ENCODE measurements at places on chromosomes 5 and 9.

- DNase-seq, result no peak
These were observed 24.2 kb downstream of the TMEM232 start for GRCh38 chr5:110702300-110702699.

- no peak for DNase-seq
These were observed 69.6 kb downstream of the ADAMTSL1 start for GRCh38 chr9:18543406-18544192.

DNA sequence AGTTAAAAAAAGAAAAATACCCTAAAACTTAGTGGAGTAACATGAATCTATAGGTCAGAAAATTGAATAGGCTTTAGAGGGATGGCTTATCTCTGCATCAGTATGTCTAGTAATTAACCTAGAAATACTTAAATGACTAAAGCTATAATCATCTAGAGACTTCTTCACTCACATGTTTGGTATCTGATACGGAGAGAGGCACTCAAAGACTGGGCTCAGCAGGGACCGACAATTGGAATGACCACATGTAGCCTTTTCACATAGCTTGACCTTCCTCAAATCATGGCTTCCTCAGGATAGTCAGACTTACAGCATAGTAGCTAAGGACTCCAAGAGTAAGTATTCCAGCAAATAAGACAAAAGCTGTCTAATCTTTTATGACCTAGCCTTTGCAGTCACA is 105.3 kb upstream of the RORB start:
- no peak for DNase-seq

DNA sequence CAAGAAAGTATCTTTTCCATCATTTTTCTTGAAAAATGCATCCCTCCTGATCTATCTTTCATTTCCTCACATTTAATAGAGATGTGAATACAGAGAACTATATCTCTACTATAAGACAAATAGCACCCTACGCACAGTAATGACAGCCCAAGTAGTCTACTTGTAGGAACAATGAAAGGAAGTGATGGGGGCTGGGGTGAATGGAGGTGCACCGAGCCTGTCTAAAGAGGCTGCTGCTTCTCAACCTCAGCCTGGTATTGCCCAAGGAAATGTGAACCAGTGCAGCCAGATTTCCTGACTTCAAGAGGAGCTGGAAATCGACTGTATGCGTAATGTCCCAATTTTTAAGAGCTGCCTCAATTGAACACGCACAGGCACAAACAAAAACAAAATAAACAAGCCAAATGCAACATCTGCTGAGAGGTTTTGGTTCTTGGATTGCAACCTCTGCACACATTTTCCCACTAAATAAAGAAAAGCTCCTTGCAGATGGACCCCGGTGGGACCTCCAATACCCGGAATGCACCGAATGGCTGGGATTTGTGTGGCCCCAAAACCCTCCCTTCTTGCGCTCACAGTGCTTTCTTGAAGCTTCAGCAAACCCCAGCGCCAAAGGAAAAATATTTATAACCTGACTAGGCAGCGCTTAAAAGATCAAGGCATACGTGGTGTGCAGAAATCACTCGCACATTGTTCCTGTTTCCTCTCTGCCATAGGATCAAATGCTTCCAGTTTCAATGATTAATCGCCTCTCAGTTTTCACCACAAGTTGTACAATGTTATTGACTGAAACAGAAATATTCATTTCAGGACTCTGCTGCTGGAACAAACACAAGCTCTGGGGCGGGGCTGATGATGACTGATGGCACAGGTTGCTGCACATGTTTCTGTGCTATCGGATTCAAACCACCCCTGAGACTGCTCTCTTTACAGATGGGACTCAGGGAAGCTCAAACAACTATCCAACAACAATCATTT is 68.3 kb downstream of the KCNIP1 start:
- DNase-seq, result no peak

DNA sequence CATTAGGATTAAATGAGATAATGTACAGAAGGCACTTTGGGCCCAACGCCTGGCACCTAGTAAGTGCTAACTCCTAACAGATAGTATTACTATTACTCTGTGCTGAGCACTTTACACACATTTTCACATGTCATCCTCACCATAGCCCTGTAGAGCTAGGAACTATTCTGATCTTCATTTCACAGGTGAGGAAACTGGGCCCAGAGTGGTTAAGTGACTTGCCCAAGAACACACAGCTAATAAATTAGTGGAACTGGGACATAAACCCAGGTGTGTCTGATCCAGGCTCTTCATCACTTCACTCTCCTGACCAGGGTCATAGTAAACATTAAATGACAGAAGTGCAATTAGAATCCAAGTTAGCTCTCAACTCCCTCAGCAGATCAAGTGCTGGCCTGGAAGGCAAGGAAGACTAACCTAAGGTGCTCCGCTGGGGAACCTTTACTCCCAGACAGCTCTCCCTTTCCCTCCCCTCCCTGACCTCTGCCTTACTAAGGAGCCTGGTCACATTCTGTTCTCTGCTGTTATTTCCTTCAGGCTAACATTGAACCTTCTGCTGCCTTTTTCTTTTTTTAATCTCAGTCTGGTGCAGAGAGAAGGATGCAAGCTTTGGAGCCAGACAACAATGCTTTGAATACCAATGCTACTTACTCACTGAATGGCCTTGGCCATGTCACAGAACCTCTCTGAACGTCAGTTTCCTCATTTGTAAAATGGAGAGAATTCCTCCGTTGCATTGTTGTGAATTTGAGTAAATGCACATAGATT is 4.1 kb upstream of the ADRA1B start:
- no peak for DNase-seq

GRCh38 chr5:168467755-168468330 is 18.4 kb upstream of the RARS1 start:
- no peak for DNase-seq

GRCh38 chr5:146873186-146873917 is 5.2 kb downstream of the PPP2R2B start:
- DNase-seq, result no peak

GRCh38 chr9:93522736-93523135 is 53.6 kb upstream of the PHF2 start:
- DNase-seq, result no peak

DNA sequence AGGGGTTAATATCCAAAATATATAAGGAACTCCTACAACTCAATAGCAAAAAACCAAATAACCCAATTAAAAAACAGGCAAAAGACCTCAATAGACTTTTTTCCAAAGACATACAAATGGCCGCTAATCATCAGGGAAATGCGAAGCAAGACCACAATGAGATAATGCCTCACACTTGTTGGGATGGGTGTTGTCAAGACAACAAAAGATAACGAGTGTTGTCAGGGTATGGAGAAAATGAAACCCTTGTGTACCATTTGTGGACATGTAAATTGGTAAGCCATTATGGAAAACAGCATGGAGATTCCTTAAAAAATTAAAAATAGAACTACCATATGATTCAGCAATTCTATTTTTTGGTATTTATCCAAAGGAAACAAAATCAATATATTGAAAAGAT is 620.2 kb downstream of the ACTL7B start:
- DNase-seq, result no peak

- DNase-seq, result no peak
These were observed 11.3 kb upstream of the RCL1 start for GRCh38 chr9:4781408-4781807.

DNA sequence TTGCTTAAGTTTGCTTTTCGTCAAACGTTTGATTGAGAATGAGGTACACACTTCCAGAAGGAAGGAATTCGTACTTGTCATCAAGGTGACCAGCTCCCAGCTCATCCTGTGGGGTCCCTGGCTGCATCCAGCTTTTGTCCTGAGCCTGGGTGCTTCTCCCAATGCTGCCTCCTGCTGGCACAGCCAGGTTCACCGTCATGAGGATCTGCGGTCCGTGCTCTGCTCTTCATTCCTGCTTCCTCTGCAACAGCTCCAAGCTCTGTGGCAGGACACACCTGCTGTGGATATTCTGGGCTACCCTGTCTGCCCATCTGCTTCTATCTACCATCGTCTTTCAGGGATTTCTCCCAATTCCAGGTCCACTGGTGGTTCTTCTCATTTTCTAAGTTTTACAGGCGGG is 13.3 kb upstream of the UBE2QL1 start:
- DNase-seq, result no peak

GRCh38 chr5:71934322-71934721 is 173.0 kb upstream of the MAP1B start:
- no peak for DNase-seq

GRCh38 chr5:81232464-81233079 is 550 bp upstream of the CKMT2 start:
- DNase-seq, result peak; percentile 39

GRCh38 chr9:129640086-129640870 is 1.7 kb downstream of the ASB6 start:
- DNase-seq, result no peak

DNA sequence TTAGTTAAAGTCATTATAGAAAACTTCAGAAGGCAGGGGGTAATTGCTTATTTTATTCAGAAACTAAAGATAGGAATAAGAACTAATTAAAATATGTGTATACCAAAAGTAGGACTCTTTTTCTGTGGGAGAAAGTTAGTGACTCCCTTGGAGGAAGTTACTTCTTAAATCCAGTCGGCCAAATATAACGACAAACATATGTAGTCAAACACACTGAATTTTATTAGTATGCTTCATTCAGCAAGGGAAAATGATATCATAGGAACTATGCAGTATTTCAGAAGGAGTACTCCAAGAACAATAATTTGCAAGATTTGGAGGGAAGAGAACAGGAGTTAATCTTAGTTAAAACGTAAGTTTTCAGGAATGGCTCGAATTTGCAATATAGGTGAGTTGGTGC is 432.6 kb downstream of the CYLC2 start:
- no peak for DNase-seq

GRCh38 chr9:36328798-36329411 is 70.7 kb upstream of the GNE start:
- DNase-seq, result no peak

DNA sequence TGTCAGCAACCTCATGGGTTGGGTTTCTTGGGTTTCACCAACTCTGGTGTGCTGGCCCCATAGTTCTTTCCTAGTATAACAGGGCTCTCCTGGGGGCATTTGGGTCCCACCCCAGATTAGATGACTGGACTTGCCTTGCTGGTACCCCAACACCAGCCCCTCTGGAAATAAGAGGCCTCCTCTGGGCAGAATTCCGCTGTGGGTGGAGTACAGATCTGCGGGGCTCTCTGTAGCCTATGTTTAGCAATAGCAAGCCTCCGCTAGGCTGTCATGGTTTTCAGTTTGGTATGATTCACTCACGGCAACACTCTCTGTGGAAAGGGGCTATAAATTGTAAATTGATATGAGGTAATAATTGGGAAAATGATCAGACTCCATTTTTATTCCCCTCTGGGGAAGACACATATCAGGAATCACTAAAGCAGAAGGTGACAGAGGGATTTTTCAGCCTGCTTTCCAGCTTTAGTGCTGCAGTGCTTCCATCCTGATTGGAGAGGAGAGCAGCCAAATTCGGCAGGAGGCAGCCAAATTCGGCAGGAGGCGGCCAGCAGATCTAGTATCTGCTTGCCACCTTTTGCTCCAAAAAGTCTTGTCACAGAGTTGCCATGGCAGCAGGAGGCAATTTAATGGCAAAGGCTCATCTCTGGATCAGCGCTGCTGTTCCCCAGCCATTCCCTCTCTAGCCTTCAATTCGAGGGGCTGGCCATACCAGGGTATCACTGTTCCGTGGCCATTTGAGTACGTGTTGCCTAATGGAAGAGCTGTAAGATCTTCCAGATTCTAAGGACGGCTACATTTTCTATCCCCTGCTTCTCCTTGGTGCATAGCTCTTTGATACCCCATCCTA is 84.6 kb downstream of the SLC44A1 start:
- DNase-seq, result peak; percentile 79

- DNase-seq, result no peak
These were observed 473.0 kb downstream of the PLK2 start for GRCh38 chr5:57986761-57987341.

DNA sequence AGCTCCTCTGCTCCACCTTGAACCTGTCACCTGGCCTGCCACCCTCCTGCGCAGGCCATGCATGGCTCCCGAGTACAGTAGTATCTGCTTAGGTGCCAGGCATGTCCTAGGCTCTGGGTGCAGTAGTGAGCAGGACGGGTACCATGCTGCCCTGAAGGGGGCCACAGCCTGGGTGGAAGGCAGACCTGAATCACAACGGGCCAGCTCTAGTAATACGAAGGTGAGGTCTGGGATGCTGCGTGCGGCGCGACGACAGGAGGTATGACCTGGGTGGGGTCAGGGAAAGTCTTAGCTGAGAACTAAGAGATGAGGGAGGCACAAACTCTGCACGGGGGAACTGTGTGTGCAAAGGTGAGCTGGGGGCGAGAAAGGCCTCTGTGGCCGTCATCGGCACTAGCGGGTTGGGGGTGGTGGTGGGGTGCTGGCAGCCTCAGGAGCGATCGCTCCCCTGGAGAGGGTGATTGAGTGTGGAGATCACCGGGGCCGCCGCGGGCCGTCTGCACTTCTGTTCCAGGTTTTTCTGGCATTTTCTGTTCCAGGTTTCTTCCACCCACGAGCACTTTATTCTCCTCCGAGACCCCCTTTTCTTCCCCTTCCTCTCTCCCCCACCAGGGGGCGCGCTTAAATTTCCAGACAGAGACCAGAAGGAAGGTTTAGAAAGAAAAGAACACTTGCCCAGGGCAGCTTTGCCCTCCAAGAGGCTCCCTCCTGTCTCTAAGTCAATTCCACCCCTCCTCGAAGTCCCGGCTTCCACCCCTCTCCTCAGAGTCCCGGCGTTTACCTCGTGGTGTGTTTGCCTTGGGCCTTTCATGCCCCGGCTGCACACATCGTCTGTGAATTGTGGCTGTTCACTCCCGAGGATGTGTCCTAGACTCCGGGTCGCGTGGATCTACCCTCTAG is 15.1 kb downstream of the PDLIM4 start:
- no peak for DNase-seq
